ENCODE measurements at places on chromosomes 1 and 21.

DNA sequence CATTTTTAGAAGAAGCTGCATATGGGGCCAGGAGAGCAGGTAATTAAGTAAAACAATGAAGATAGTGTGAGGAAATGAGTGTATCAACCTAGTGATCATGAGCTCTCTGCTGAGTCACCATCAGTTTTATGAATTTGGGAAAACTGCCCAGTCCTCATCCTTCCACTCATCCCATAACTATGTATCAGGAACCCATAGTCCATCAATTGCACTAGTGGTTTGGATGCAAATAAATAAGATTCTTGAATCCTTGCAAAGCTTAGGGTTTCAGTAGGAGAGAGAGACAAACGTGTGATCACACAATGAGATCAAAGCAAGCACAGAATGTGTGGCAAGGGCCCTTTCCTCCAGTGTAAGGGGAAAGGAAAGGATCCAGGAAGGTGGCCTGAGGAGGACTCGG, 145.6 kb downstream of the ZZZ3 start:
- no peak for DNase-seq

DNA sequence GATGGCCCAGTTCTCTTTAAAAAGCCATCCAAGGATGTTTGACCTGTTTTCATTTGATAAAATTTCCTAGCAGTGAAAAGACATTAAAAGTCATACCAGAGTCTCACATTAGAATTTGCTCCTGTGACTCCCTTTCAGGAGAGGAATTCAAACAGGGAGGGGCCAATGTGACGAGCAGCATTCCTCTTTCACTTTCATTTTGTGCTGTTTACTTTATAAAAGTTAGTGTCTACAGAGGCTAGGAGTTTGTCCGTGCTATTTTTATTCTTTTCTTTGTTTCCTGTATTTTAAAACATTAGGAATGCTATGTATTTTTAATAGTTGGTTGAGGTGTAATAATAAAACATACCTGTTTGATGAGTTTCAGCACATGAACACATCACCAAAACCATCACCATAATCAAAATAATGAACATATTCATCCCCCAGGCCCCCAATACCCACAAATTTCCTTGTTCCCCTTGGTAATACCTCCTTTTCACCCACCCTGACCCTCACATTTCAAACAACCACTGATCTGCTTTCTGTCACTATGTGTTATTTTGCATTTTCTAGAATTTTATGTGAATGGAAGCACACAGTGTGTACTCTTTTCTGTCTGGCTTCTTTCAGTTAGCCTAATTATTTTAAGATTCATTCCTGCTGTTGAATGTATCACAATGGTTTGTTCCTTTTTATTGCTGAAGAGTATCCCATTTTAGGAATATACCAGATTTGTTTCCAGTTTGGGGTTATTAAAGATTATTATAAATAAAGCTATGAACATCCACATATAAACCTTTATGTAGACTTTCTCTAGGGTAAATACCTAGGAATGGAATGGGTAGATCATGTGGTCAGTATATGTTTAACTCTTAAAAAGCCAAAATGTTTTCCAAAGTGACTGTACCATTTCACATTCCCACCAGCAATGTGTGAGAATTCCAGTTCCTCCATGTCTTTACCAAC, 129.5 kb downstream of the TENT5C start:
- DNase-seq: no peak

- no peak for DNase-seq
These were observed 81.7 kb upstream of the VANGL1 start for GRCh38 chr1:115560027-115560426.

DNA sequence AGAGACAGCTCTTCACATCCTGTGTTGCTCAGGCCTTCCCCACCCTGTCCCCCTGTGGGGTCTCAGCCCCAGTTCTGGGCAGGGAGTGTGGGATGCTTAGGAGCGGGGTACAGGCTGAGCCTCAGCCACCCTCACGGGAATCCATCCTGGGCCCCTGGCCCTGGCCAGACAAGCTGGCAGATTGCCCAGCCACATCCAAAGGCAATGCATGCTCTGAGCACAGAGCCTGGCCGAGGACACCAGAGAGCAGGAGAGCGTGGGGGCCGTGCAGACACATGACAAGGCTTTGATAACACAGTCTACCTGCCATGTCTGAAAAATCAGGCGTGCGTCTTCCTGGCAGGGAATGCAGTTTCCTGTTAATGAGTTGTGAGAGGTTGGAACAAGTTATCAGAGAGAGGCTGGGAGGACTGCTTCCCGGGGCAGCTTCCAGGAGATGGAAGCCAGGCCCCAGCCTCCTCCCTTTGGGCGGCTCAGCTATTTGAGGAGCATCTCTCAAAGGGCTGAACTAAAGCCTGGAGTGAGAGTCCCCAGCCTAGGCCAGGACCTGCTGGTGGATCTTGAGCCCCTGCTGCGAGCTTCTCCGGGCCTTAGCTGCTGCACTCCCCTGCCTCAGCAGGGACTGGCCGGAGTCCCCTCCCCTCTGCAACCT, 72.2 kb upstream of the SELENON start:
- no peak for DNase-seq

GRCh38 chr1:36482724-36483388, at the start of gene CSF3R:
TSS of gene CSF3R (minus strand) at chr1:36482913. CDS start at chr1:36479496, 3,417 bp downstream.
- no peak for DNase-seq

- DNase-seq: no peak
These were observed 160.2 kb downstream of the PSMG1 start for GRCh38 chr21:39022863-39023693.

- DNase-seq: no peak
These were observed 165.5 kb upstream of the NR5A2 start for GRCh38 chr1:199862047-199862446.

All from stimulated activated CD8-positive, alpha-beta memory T cell treated with anti-CD3 and anti-CD28 coated beads, Interleukin-4, amount 100 ng/mL, for 1 hour (primary cell).